D341Med (cell line): ENCODE measurements at places on chromosomes 13 and 19.
A peak's percentile ranks its signal among the peaks of the same experiment; 100 is the strongest.

DNA sequence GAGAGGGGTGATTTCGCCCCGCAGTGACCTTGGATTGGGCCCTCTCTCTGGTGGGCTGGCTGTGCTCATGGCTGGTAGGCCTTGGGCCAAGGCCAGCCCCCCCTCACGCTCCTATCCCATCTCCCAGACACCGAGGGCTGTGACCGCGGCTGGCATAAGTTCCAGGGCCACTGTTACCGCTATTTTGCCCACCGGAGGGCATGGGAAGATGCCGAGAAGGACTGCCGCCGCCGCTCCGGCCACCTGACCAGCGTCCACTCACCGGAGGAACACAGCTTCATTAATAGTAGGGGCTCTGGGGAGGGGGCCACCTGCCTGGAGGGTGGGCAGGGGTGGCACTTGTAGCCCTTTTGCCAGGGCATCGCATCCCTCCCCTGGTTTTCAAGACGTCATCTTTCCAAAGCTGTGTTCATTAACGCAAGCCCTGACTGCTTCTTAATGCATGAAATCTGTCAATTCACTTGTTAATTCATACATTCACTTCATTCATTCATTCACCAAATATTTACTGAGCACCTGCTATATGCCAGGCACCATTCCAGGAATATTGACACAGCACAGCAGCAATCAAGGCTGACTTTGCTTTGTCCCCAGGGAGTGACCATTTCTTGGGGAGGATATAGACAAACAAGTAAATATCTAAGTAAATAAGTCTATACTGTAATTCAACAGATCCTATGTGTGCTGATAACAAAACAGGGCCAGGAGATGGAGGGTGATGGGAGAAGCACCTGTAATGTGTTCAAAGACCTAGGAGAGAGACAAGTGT, 26.6 kb downstream of the NCAN start:
- DNase-seq: no peak

DNA sequence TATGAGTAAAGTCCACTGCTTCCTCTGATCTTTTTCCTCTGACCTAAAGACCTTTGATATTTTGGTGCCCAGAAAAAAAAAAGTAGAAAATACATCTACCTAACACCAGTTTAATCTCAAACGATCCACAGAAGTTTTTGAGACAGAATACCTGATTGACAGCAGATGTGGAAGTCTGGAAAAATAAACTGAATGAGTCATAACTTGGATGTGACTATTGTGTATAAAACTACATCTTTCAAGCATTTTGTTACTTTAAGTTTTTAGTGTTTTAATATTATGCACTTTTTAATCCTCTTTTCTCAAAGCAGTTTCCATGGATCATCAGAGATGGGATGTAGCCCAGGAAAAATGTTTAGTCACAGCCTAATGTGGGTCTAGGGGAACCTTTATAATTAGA, 216.1 kb downstream of the SLITRK1 start:
- DNase-seq: no peak

GRCh38 chr19:58566989-58567388, 6.1 kb downstream of the MZF1 start:
- no peak for DNase-seq

GRCh38 chr19:1765232-1765903, 12.1 kb downstream of the ONECUT3 start:
- no peak for DNase-seq

DNA sequence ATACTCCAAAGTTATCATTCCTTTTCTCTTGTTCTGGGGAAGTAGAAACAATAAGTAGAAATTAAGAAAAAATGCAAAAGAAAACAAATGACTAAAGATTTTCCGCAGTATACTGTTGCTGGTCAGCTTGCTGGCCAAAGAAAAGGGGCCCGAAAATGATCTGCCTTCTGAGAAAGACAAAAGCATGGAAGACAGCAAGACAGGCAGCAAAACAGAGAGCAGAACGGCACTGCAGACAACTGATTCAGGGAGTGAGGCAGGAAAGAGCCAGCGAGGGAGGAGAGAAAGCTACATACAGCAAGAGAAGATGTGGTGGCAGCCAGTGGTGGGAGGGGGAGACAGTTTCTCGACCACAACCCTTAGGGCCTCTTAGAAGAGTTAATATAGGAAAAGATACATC, 5.3 kb upstream of the DOCK9 start:
- no peak for DNase-seq

DNA sequence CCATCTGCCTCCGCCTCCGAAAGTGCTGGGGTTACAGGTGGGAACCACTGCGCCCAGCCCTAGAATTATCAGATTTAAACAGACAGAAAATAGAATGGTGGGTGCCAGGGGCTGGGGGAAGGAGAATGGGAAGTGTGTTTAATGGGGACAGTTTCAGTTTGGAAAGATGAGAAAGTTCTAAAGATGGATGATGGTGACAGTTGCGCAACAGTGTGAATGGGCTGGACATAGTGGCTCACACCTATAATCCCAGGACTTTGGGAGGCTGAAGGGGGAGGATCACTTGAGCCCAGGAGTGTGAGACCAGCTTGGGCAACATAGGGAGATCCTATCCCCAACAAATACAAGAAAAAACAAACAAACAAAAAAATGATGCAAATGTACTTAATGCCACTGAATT, 15.9 kb downstream of the KANK2 start:
- DNase-seq: no peak

DNA sequence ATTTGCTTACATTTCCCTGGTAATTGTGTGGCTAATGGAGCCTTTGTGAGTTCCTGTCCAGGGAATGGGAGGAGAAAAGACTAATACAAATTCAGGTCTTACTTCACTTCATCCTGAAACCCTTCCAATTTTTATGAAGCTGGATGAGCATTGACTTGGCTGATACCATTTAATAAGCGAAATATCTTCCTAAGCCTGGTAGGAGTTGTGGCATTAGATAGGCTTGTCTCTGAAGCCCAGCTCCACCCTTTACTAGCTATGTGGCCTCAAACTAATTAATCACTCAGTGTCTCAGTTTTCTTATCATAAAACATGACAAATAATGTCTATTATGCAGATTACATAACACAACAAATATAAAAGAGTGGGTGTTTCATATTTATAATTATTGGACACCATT, 106.3 kb downstream of the FGF9 start:
- DNase-seq: no peak

DNA sequence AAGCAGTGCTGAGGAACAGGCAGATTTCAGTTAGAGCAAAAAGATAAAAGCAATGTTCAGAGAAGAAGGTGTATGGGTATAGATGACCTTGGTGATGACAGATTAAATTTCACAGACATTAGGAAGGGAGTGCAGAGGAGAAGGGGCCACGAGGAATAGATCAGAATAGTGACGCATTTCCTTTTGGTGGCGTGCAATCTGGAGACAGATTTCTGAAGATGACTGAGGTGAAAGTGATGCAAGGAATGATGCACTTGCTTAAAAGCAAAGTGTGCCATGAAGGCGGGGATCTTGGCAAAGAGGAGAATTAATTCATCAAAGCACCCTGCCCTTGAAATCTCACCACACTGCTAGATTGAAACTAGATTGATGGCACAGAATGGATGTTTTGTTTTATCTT, 202.4 kb downstream of the ITGBL1 start:
- no peak for DNase-seq

DNA sequence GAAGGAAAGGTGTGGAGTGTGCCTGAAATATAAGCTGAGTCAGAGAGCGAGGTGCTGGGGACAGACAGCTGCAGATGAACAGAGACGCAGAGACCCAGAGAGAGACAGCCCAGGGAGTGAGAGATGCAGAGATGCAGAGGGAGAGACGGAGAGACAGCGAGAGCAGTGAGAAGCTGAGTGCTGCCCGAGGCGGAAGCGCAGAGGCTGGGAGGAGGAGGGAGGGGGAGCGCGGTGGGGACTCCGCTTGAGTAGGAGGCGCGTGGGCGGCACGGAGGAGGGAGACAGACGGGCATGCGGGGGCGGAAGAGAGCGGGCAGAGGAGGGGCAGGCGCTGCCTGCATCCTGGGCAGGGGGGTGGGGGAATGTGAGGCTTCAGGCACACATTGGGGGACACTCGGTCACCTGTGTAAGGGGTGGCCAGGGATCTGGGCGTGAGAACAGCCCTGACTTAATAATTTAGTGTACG, 25.7 kb downstream of the SLC8A2 start:
- DNase-seq: peak; percentile 81

DNA sequence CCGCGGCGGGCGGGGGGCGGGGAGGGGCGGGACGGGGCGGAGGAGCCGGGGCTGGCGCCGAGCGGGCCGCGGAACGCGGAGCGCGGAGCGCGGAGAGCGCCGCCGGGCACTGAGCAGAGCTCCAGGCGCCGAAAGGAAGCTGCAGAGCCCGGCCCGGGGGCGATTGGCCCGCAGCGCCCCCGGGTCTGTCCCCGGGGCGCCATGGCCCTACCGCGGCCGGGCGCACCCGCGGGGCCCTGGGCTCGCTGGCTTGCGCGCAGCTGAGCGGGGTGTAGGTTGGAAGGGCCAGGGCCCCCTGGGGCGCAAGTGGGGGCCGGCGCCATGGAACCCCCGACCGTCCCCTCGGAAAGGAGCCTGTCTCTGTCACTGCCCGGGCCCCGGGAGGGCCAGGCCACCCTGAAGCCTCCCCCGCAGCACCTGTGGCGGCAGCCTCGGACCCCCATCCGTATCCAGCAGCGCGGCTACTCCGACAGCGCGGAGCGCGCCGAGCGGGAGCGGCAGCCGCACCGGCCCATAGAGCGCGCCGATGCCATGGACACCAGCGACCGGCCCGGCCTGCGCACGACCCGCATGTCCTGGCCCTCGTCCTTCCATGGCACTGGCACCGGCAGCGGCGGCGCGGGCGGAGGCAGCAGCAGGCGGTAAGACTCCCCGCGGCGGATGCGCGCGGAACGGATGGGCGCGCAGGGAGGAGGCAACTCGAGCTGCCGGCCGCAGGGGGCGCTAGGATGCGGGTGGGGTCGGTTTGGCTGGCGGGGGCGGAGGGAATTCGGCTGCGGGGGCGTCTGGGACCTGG, at the start of gene PDE4A:
Gene PDE4A (plus strand): TSS at position 95 of the 796 bp plus-strand sequence. CDS start 227 bp downstream, at position 322.
- DNase-seq: peak; percentile 82

- DNase-seq: no peak
Observed at GRCh38 chr13:24275041-24275440, 34.3 kb upstream of the C1QTNF9 start.

DNA sequence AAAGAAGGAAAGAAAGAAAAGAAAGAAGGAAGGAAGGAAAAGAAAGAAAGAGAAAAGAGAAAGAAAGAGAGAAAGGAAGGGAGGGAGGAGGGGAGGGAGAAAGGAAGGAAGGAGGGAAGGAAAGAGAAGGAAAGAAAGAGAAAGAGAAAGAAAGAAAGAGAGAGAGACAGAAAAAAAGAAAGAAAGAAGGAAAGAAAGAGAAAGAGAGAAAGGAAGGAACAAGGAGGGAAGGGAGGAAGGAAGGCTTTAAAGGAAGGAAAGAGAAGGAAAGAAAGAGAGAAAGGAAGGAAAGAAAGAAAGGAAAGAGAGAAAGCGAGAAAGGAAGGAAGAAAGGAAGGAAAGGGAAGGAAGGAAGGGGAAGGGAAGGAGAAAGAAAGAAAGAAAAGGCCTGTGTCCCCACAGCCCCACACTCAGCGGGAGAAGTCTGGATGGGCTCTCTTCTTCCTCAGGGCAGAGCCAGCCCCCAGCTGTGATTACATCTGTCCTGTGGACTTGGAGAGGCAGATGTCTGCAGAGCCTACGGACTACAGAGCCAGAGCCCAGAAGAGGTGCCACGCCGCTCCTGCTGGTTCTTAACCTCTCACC, 9.6 kb downstream of the PTPRH start:
- DNase-seq: no peak

DNA sequence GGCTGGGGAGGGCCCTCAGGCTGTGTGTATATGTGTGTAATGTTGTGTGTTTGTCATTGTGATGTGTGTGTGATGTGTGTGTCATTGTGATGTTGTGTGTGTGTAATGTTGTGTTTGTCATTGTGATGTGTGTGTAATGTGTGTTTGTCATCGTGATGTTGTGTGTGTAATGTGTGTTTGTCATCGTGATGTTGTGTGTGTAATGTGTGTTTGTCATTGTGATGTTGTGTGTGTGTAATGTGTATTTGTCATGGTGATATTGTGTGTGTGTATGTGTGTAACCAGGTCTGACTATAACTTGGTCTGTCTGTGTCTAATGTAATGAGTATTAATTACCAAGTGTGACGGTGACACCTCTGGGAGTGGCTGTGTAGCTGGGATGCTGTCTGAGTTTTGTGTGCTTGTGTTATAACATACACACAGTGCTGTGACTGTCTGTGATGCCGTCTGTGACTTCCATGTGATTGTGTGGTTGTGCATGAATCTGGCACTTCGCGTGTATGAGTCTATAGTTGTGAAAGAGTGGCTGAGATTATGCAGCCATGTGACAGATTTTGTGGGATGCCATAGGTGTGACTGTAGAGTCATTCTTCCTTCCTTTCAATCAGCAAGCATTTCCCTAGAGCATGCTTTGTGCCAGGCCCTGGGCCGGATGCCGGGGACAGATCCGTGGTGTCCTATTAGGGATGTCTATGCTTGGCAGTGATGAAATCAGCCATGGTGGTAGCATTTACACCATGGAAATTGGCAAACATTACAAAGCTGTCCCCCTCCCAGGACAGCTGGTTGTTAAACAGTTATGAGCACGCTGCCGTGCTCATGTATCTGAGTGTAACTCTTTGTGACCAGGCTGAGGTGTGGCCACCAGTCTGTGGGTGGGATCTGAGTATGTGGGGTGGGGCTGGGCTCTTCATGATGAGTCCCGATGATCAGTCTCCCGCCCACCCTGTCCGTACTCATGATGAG, 6.4 kb downstream of the TNFSF14 start:
- no peak for DNase-seq

DNA sequence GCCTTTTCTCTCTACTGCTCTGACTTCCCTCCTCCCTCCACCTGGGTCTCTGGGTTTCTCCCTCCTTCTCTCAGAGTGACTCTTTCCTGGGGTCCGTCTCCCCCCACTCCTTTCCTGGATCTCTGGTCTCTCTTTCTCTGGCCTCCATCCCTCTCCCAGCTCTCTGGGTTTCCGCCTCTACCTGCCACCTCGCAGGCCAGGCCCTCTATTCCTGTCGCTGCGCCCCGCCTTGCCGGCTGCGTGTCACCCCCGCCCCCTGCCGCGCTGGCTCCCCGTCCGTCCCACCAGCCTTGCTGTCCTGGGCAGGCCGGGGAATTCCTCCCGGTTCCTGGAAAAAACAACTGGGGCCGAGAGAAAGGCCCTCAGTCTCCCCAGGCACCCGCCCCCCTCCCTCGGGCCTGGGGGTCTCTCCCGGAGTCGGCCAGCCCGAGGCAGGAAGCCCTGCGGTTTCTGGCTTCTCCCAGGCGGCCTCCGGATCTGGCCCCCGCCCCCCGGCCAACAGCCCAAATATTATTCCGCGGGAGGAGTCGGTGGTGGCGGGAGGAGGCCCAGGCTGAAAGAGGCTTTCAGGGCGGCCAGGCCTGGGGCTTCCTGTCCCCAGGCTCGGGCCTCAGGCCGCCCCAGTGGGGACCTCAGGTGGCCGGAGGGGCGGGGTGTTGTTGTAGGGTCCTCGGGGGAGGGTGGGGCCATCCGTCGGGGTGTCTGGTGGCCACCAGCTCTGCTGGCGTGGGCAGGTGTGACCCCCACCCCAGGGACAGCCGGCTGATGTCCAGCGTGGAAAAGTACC, 9.3 kb downstream of the IRF2BP1 start:
- no peak for DNase-seq
